Activated CD4-positive, alpha-beta memory T cell treated with anti-CD3 and anti-CD28 coated beads for 36 hours (primary cell): ENCODE measurements at places on chromosomes 16 and 17.

GRCh38 chr16:80123189-80123588, 417.6 kb upstream of the DYNLRB2 start:
- no peak for DNase-seq

DNA sequence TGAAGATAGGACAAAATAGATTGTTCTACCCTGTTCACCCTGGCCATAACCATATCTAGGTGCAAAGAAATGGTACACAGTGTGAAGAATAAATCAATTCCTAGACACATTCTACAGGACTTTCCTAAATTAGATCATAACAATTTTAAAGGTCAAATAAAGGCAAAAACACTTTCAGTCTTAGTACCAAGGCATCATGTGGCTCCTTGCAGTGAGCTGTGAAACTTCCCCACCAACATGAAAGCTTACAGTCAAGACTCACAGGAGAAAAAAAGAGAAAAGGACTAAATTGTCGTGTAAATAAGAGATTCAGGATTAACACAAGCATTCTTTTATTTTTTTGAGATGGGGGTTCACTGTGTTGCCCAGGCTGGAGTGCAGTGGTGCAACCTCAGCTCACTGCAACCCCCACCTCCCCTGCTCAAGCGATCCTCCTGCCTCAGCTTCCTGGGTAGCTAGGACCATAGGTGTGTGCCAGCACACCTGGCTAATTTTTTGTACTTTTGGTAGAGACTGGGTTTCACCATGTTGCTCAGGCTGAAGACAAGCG, 14.2 kb downstream of the NSMCE1 start:
- no peak for DNase-seq

DNA sequence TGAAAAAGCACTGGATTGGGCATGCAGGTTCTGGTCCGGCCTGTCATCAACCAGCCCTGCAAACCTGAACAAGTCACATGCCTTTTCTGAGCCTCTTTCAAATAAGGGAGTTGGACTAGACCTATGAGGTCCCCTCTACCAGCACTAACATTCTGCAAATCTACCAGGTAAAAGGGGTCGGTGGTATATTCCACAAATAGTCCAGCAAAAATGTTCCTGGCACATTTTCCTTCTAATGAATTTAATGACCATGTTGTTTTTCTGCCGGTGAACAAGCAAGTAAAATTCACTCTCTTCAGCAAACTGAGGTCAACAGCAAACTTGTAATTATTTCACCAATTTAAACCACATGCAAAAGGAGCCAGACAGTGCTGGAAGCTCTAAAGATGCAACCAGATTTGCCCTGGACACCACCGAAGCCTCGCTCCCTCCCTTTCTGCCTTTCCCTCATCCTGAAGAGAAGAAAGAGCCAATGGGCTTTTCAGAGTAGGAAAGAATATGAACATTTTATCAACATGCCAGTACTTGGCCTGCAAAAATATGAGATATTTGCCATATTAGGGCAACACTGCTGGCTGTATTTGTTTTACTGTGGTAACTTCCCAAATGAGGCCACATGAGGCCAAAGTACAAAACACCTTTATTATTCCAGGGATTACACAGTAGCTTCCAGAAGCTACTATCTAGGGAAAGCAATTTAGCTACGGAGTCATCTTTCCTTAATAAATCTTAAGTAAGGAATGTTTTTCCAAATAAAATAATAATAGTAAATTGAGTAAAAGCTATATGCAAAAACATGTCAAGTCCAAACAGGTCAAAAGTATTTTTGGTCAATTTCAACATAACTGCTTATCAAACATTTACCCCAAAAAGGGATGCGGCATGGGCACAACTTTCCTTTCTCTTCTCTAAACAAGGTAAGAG, 45.0 kb downstream of the USP31 start:
- DNase-seq: no peak

- no peak for DNase-seq
Measured at GRCh38 chr17:69065113-69065512, 4.4 kb upstream of the ABCA9 start.

DNA sequence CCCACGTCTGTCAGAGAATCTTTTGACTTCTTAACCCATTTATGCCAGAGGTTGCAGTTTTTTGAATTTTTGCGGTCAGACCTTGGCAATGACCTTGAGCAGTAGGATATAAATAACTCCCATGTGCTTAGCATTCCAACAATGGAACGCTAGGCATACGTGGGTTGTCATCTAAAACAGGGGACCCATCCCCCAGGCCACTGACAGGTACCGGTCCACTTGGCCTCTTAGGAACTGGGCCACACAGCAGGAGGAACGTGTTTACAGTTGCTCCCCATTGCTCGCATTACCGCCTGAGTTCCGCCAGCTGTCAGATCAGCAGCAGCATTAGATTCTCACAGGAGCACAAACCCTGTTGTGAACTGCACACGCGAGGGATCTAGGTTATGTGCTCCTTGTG, 76.8 kb upstream of the LGALS9 start:
- DNase-seq: no peak
